ENCODE measurements at places on chromosomes 1 and 21. TPM values are rescaled to one million over a fixed set of nuclear protein-coding genes. Genes with fewer than 3 reads are reported as not detected.

- no peak for DNase-seq
- H3K36me3 ChIP-seq: no peaks in the 10 kb centered on the region
- peaks cover 2% of the 10 kb centered on the region for H3K4me1 ChIP-seq
- no peak overlapping the region for H3K4me3 ChIP-seq
- no peak overlapping the region for H3K27ac ChIP-seq
These were observed 599.7 kb downstream of the KIF26B start for GRCh38 chr1:245754463-245754961.

The PDC gene
- total RNA-seq: not detected

DNA sequence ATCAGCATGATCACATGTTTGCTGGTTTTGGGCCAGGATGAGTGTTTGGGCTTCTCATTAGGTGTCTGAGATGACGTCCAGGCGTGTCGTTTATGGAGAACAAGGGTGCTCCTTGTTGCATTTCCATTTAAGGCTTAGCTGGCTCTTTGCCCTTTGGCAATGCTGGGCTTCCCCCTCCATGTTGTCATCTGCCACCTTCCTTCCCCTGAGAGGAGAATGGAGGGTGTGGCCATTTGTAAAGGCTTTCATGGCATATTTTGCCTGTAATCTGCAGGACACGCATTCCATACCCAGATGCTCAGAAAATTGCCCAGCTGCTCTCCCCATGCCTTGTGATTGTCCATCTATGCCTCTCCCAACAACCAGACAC is 27.7 kb downstream of the PKP1 start:
- H3K27me3 ChIP-seq: no peaks in the 10 kb centered on the region
- H3K27ac ChIP-seq: no peak overlapping the region
- H3K4me3 ChIP-seq: no peak overlapping the region
- DNase-seq: peak; percentile 83
- H3K36me3 ChIP-seq: no peaks in the 10 kb centered on the region
- H3K4me1 ChIP-seq: peaks cover 17% of the 10 kb centered on the region

GRCh38 chr1:220748089-220748934 is at the start of gene MTARC2:
MTARC2 (plus strand) TSS chr1:220748322; CDS start chr1:220748532, 210 bp downstream.
- no peaks in the 10 kb centered on the region for H3K36me3 ChIP-seq
- DNase-seq: peak; percentile 92
- H3K27me3 ChIP-seq: no peaks in the 10 kb centered on the region
- peak within 1 kb of the TSS; percentile 43 for H3K27ac ChIP-seq
- peaks cover 14% of the 10 kb centered on the region for H3K4me1 ChIP-seq

The NUF2 gene
- total RNA-seq: 1.8 TPM
